ENCODE measurements at places on chromosomes 7 and 10. TPM values are rescaled to one million over a fixed set of nuclear protein-coding genes. Genes with fewer than 3 reads are reported as not detected.
A peak's percentile ranks its signal among the peaks of the same experiment; 100 is the strongest.

ADGRA1 gene
- total RNA-seq, result not detected

FAM25A gene
- total RNA-seq, result not detected

DNA sequence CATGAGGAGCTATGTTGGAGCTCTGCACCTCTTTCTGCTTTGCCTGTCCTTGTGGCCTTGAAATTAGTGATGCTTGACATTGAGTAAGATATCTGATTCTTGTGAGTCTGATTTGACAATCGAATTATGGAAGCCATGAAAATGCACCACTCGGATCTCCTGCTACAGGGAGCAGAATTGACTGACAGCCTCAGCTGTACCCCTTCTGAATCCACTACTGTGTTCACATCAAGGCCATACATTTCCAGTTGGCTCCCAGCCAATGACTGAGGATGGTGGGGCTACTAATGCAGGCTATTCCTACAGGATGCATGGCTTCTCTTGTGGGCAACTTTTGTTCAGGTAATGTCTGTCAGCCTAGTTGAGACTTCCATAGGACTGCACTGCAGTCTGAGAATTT lies 321.9 kb downstream of the REEP3 start:
- no peaks in the 10 kb centered on the region for H3K4me1 ChIP-seq
- no peaks in the 10 kb centered on the region for H3K36me3 ChIP-seq
- H3K4me3 ChIP-seq, result no peak overlapping the region
- DNase-seq, result no peak

TDRD1 gene
- 5.2 TPM for total RNA-seq

GRCh38 chr7:28490831-28491230 lies 78.5 kb downstream of the CREB5 start:
- no peak overlapping the region for H3K27ac ChIP-seq
- no peak overlapping the region for H3K4me3 ChIP-seq
- no peaks in the 10 kb centered on the region for H3K4me1 ChIP-seq
- H3K27me3 ChIP-seq, result no peaks in the 10 kb centered on the region

DNA sequence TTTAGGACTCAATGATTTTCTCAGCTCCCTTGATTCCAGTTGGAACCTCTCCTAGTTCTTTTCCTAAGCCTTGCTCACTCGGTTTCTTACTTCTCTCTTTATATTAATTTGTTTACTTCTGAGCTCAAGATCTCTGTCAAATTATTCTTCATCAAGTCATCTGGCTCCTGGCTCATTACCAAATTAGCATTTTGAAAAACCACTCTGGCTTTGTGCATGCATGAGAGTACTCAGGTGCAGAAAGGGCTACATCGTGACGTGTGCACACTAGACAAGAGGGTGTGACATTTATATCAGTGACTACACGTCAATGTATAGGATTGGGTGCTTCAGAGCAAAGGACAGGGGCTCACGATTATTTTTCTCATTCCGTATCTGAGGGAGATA lies 645.7 kb upstream of the DPP6 start:
- no peak overlapping the region for H3K4me3 ChIP-seq
- no peaks in the 10 kb centered on the region for H3K4me1 ChIP-seq
- H3K36me3 ChIP-seq, result no peaks in the 10 kb centered on the region
- H3K27ac ChIP-seq, result no peak overlapping the region
- no peaks in the 10 kb centered on the region for H3K27me3 ChIP-seq
- no peak for DNase-seq

DNA sequence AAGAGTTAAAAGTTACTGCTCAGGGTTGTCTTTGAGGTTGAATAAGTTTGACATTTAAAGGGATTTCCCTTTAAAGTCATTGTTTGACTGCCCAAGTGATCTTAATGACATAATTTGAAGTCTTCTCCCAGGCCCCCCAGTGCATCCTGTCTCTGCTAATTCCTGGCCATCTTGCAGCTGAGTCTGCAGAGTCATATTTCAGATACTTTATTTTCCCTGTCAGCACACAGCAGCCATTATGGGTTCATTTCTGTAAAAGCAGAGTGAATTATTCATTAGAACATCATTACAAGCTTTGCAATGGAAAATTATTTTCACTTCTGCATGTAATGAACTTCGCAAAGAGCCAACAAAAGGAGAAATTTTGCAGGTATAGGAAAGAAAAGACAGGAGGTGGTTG lies 536.6 kb downstream of the GALNT17 start:
- H3K27ac ChIP-seq, result no peak overlapping the region
- H3K4me3 ChIP-seq, result no peak overlapping the region
- no peaks in the 10 kb centered on the region for H3K27me3 ChIP-seq
- no peaks in the 10 kb centered on the region for H3K36me3 ChIP-seq
- no peaks in the 10 kb centered on the region for H3K4me1 ChIP-seq

GRCh38 chr10:133143200-133143533 lies 16.9 kb upstream of the KNDC1 start:
- no peaks in the 10 kb centered on the region for H3K4me1 ChIP-seq
- no peak for DNase-seq
- no peak overlapping the region for H3K27ac ChIP-seq
- peaks cover 66% of the 10 kb centered on the region for H3K27me3 ChIP-seq

DNA sequence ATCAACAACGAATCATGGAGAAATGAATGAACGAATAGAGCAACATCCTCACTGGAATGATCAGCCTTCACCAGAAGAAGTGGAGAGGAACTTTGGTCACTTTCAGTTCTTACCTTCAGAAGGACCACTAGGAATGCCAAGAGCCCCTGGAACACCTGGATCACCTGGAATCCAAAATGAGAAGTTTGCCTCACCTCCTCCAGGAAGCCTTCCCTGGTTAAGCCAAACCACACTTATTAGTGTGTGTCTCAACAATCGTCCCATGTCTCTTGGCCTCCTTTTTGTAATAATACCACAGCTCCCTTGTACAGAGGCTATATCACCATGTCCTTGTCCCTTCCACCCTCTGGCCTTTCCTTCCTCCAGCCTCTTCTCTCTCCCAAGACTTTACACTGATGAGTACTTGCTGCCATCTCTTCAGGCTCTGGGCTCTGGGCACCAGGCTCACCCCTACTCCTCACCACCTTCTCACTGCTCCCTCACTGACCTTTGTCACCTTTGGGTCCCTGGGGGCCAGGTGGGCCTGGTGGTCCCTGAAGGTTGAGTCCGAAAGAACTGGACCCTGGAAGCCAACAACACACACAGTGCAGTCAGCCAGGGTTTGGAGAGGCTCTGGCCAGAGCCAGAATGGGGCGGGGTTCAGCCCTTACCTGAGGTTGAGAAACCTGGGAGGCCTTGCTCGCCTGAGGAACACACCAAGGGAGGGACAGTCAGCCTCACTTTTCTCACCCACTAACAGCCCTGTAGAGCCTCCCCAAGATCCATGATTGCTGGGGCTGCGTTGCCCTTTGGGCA lies 46.5 kb downstream of the COL17A1 start:
- H3K36me3 ChIP-seq, result no peaks in the 10 kb centered on the region
- H3K27ac ChIP-seq, result no peak overlapping the region
- no peaks in the 10 kb centered on the region for H3K4me1 ChIP-seq

- no peaks in the 10 kb centered on the region for H3K27me3 ChIP-seq
- H3K27ac ChIP-seq, result no peak overlapping the region
- peak; percentile 35 for DNase-seq
- H3K4me1 ChIP-seq, result peaks cover 21% of the 10 kb centered on the region
- no peaks in the 10 kb centered on the region for H3K36me3 ChIP-seq
- H3K4me3 ChIP-seq, result no peak overlapping the region
These were observed 12.3 kb upstream of the MYPN start for GRCh38 chr10:68096913-68097516.

PRKRIP1 gene
- total RNA-seq, result 11.8 TPM

- DNase-seq, result peak; percentile 68
- peak overlapping the region; percentile 76 for H3K27ac ChIP-seq
- no peaks in the 10 kb centered on the region for H3K27me3 ChIP-seq
These were observed 49.2 kb downstream of the CHST3 start for GRCh38 chr10:72013202-72013945.

DNA sequence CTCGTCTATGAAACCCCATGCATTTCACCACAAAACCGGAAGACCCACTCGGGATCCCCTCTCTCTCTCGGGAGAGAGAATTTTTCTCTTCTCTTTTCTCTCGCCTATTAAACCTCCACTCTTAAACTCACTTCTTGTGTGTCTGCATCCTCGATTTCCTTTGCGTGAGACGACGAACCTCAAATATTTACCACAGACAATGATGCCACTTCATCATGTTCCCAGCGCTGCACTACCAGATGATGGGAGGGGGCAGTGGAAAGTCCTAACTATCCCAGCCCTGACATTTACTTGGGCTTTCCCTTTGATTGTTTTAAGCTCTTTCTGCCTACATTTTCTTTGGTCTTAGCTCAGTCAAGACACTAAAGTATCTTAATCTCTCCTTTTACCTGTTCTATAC lies 906.7 kb downstream of the GRID1 start:
- H3K27me3 ChIP-seq, result no peaks in the 10 kb centered on the region
- no peak for DNase-seq
- no peak overlapping the region for H3K27ac ChIP-seq
- no peak overlapping the region for H3K4me3 ChIP-seq
- H3K4me1 ChIP-seq, result no peaks in the 10 kb centered on the region

- H3K4me3 ChIP-seq, result no peak overlapping the region
- H3K27ac ChIP-seq, result no peak overlapping the region
- H3K4me1 ChIP-seq, result no peaks in the 10 kb centered on the region
- no peak for DNase-seq
- no peaks in the 10 kb centered on the region for H3K27me3 ChIP-seq
These were observed 449.3 kb downstream of the CNTNAP2 start for GRCh38 chr7:146565872-146566271.

DNA sequence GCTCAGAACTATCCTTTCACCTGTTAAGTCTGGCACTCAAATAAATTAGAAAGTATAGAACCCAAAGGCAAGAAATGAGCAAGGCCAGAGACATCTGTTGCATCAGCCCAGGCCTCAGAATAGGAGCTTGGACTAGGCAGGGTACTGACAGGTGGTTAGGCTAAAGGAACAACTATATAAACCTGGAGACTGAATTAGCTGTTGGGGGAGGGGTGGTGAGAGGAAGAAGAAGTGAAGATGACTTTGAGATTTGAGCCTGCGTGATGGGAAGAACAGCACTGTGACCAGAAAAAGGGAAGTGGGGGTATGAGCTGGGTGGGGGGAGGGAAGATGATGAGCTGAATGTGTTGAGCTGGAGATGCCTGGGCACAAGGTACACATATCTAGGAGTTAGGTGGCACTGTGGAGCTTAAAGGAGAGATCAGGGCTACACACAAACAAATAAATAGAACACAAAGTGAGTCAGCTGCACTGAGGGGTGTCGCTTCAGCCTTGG lies 244.7 kb downstream of the PTEN start:
- DNase-seq, result peak; percentile 20
- H3K4me1 ChIP-seq, result no peaks in the 10 kb centered on the region
- no peak overlapping the region for H3K4me3 ChIP-seq
- no peak overlapping the region for H3K27ac ChIP-seq
- no peaks in the 10 kb centered on the region for H3K27me3 ChIP-seq
- H3K36me3 ChIP-seq, result no peaks in the 10 kb centered on the region

DNA sequence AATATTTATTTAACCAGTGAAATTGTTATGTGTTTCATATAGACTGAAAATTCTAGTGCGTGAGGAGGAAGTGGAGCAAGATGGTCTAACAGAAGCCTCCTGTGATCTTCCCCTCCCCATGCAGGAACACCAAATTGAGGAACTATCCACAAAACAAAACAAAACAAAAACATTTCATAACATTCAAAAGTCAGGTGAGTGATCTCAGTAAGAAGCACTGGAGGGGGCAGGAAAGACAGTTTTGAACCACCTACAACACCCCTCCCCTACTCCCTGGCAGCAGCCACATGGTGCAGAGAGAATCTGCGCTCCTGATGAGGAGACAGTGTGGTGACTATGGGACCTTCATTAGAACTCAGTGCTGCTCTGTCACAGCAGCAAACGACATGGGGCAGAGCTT lies 221.9 kb upstream of the SEMA3C start:
- H3K27me3 ChIP-seq, result no peaks in the 10 kb centered on the region
- H3K4me3 ChIP-seq, result no peak overlapping the region
- DNase-seq, result no peak
- peaks cover 21% of the 10 kb centered on the region for H3K4me1 ChIP-seq
- H3K36me3 ChIP-seq, result no peaks in the 10 kb centered on the region

GRCh38 chr7:38398725-38399321 lies 125.4 kb upstream of the TARP start:
- peak; percentile 50 for DNase-seq
- no peaks in the 10 kb centered on the region for H3K36me3 ChIP-seq
- H3K27me3 ChIP-seq, result no peaks in the 10 kb centered on the region
- H3K4me1 ChIP-seq, result no peaks in the 10 kb centered on the region
- no peak overlapping the region for H3K27ac ChIP-seq
- H3K4me3 ChIP-seq, result no peak overlapping the region

NAT16 gene
- total RNA-seq, result not detected

- no peak overlapping the region for H3K27ac ChIP-seq
- no peak overlapping the region for H3K4me3 ChIP-seq
- H3K27me3 ChIP-seq, result peaks cover 34% of the 10 kb centered on the region
These were observed 24.8 kb upstream of the SFMBT2 start for GRCh38 chr10:7435674-7436073.

GRCh38 chr7:142566271-142566670 lies 183.0 kb upstream of the PRSS1 start:
- H3K36me3 ChIP-seq, result no peaks in the 10 kb centered on the region
- H3K4me3 ChIP-seq, result no peak overlapping the region
- DNase-seq, result no peak
- peaks cover 16% of the 10 kb centered on the region for H3K27me3 ChIP-seq
- no peaks in the 10 kb centered on the region for H3K4me1 ChIP-seq
- H3K27ac ChIP-seq, result no peak overlapping the region

DNA sequence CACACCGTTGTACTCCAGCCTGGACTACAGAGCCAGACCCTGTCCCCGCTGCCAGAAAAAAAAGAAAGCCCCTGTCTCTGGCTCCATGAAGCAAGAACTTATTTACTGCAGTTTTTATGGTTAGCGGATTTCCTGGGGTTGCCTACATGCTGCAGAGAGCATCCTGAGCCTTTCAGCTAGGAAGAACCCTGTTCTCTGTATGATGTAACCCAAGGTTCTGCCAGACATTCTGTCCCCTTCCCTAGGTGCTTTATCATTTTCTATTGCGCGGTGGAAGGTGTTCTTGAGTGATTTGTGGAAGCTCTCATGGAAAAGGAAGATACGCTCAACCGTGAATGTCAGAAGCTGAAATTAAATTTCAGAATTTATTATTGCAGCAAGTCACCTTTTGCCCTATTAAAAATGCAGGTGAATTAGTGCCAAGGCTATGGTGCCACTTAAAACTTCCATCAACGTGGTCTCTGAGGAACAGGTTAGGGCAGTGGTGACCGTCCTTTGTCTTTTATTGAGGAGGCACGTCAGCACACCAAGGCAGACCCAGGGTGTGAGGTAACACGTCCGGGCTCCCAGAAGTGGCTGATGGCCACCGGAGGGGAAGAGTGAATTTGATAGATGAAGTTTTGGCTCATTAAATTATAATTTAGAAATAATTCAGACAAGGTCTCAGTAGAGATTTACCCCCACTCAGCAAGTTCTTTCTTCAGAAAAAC lies 273.1 kb downstream of the PHTF2 start:
- no peaks in the 10 kb centered on the region for H3K27me3 ChIP-seq
- no peak overlapping the region for H3K27ac ChIP-seq
- no peak overlapping the region for H3K4me3 ChIP-seq
- no peak for DNase-seq

GRCh38 chr7:50953820-50954219 lies 171.1 kb upstream of the GRB10 start:
- DNase-seq, result peak; percentile 19
- no peak overlapping the region for H3K4me3 ChIP-seq
- H3K36me3 ChIP-seq, result no peaks in the 10 kb centered on the region
- peaks cover 12% of the 10 kb centered on the region for H3K4me1 ChIP-seq
- H3K27ac ChIP-seq, result peak overlapping the region; percentile 8
- H3K27me3 ChIP-seq, result no peaks in the 10 kb centered on the region

Measured in heart right ventricle (tissue), 16 donors.